ENCODE measurements at places on chromosomes 11 and 22.

GRCh38 chr11:10637731-10638151, 55.8 kb downstream of the IRAG1 start:
- DNase-seq, result no peak

DNA sequence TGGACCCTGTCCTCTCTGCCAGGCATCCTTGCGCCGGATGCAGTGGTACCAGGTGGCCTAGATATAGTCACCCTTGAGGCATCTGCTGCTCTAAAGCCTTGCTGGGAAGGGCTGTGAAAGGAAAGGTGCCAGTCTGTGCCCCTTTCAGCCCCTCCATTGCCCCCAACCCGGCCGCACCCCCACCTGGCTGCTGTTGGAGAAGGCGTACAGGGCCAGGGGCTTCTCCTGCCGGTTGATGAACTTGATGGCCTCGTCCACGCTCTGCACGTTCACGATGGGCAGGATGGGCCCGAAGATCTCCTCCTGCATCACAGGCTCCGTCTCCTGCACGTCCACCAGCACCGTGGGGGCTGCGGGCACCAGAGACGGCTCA, 10.2 kb downstream of the ALDH3B2 start:
- no peak for DNase-seq

- no peak for DNase-seq
Observed at GRCh38 chr11:130099356-130099755, 29.7 kb downstream of the APLP2 start.

DNA sequence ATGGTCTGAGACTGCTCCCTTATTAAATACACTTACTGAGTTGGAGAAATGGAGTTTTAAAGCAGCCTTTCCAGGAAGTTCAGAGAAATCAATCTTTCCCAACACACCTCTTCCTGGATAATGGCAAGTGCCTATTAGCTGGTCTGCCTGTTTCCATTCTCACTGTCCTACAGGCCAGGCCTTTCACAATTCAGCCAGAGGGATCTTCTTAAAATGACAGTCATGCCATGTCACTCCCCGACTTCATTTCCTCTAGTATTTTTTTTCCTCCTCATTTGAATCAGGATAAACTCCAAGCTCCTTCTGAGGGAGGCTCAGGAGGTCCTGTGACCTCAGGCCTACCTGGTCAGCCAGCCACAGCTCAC, 62.6 kb downstream of the FDX1 start:
- DNase-seq, result no peak

DNA sequence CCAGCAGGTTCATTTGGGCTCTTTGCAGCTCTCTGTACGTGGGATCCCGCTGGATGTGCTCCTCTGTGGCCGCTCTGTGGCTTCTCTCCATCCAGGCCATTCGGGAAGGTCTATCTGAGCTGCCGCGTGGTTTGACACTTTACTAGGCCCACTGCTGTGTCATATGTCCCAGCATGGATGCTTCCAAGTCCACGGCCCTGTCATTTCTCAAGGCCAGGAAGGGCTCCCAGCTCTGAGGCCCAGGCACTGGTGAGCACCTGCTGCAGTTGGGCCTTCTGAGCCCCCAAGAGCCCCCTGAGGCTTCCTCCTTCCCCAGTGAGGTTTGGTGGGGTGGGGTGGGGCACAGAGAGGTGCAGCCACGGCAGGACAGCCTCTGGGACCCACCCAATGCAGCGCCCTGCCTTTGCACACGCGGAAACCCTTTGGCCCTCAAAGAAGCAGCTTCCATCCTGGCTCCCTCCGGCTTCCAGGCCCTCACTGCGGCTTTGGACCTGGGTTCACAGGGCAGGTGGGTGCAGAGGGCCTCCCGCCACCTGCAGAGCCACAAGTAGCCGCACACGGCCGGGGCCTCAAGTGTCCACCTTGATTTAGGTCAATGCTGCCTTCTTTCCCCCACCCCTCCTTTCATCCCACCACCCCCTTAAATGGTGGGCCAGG, 44.5 kb upstream of the FGF3 start:
- DNase-seq, result no peak
